CD8-positive, alpha-beta memory T cell (primary cell): ENCODE measurements at places on chromosomes 4 and X.

GRCh38 chr4:144104509-144105130 is 35.9 kb downstream of the GYPA start:
- no peaks in the 10 kb centered on the region for H3K27me3 ChIP-seq
- no peaks in the 10 kb centered on the region for H3K36me3 ChIP-seq
- H3K27ac ChIP-seq = no peak overlapping the region
- DNase-seq = no peak
- no peaks in the 10 kb centered on the region for H3K4me1 ChIP-seq

DNA sequence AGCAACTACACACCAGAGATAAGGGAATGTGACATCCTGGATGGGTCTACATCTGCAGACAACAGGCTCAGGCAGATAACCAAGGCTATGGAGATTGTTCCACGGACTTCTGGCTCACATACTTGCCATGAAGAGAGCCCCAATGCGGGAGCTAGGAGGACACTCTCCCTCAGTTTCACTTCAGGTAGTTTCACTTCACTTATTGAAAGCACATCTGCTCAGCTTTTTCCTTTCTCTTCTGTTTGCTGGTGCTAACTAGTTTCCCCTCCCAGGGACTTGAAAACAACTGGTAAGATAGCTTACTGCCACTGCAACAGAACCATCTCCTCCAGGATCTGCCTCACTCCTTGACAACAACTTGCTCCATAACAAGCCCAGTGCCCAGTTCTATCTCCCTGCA is 1.4 kb upstream of the CT47C1 start:
- H3K27ac ChIP-seq = no peak overlapping the region
- no peaks in the 10 kb centered on the region for H3K36me3 ChIP-seq
- no peaks in the 10 kb centered on the region for H3K4me1 ChIP-seq
- no peaks in the 10 kb centered on the region for H3K27me3 ChIP-seq

DNA sequence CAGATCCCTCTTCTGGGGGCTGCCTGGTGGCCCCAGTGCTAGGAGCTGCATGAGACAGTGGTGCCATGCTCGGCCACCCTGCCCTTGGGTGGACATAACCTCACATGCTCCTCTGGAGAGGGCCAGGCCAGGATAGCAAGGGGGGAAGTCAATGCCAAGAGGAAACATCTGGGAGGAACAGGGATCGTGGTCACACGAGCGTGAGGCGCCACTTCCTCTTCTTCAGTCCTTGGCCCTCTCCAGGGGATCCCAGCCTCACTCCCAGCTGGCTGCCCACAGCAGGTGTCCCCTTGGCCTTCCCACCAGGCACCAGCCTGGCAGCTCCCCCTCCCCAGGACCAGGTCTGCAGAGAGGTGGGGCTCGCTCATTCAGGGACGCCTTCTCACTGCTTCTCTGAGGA is 28.6 kb downstream of the TBC1D14 start:
- peaks cover 46% of the 10 kb centered on the region for H3K4me1 ChIP-seq
- H3K4me3 ChIP-seq = no peak overlapping the region
- H3K36me3 ChIP-seq = no peaks in the 10 kb centered on the region

GRCh38 chr4:21835712-21836111 is 112.9 kb downstream of the KCNIP4 start:
- H3K27ac ChIP-seq = no peak overlapping the region
- no peak overlapping the region for H3K4me3 ChIP-seq
- H3K4me1 ChIP-seq = no peaks in the 10 kb centered on the region
- no peak for DNase-seq
- no peaks in the 10 kb centered on the region for H3K36me3 ChIP-seq
- H3K27me3 ChIP-seq = no peaks in the 10 kb centered on the region

- H3K27ac ChIP-seq = no peak overlapping the region
- DNase-seq = peak; percentile 13
- H3K4me1 ChIP-seq = no peaks in the 10 kb centered on the region
- H3K36me3 ChIP-seq = no peaks in the 10 kb centered on the region
- H3K4me3 ChIP-seq = no peak overlapping the region
Measured at GRCh38 chr4:177339477-177340374, 30.1 kb downstream of the NEIL3 start.

- no peaks in the 10 kb centered on the region for H3K4me1 ChIP-seq
- H3K27me3 ChIP-seq = no peaks in the 10 kb centered on the region
- no peak for DNase-seq
- H3K27ac ChIP-seq = no peak overlapping the region
- H3K4me3 ChIP-seq = no peak overlapping the region
- H3K36me3 ChIP-seq = no peaks in the 10 kb centered on the region
Measured at GRCh38 chr4:149885896-149886295, 70.3 kb upstream of the IQCM start.

DNA sequence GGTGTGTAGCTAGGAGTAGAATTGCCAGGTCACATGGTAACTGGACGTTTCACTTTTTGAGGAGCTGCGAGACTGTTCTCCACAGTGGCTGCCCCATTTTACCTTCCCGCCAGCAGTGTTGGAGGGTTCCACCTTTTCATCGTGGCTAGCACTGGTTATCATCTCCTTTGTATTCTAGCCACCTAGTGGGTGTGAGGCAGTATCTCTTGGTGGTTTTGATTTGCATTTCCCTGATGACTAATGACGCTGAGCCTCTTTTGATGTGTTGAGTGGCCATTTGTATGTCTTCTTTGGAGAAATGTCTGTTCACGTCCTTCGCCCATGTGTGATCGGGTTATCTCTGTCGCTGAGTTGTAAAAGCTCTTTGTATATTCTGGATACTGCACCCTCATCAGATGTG is 10.6 kb downstream of the ABCD1 start:
- DNase-seq = no peak
- H3K4me3 ChIP-seq = no peak overlapping the region
- H3K27me3 ChIP-seq = no peaks in the 10 kb centered on the region
- no peaks in the 10 kb centered on the region for H3K36me3 ChIP-seq
